AG08395 (cell line): ENCODE measurements at places on chromosomes 5 and 9.
A peak's percentile ranks its signal among the peaks of the same experiment; 100 is the strongest.

DNA sequence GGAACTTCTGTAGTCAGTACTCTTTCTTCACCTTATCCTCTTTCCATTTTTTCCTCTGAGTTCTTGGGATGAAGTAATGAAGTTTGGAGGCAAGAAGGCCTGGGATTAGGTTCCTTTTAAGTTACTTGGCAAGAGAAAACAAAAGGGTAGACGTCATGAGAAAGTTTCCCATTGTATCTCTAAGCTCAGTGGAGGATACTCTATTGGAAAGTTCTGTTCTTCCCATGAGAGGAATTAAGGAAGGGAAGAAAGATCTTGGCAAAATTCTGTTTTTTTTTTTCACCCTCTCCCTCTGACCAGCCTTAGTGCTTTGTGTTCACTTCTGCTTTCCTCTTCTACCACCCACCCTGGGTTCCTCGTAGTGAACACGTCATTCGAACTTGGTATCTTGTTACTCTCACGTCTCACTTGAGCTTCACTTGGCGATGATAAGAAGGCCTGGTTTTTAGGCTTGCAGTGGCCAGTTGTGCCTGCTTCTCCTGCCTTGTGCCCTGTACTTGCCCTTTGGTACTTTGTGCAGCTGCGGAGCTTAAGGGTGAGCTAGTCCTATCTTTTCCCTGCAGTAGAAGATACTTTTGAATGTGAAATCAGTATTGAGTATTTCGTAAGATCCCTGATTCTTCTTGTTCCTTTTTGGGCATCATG, 67.0 kb downstream of the ARHGAP26 start:
- no peak for DNase-seq

GRCh38 chr5:158265931-158266700, 407.2 kb upstream of the CLINT1 start:
- no peak for DNase-seq

GRCh38 chr5:6660688-6661087, 27.4 kb downstream of the SRD5A1 start:
- DNase-seq: no peak

GRCh38 chr5:78920604-78921003, 64.5 kb downstream of the ARSB start:
- DNase-seq: peak; percentile 41

GRCh38 chr5:91770400-91770799, 387.3 kb upstream of the ARRDC3 start:
- DNase-seq: no peak

GRCh38 chr5:58497921-58498320, 6.7 kb downstream of the GAPT start:
- DNase-seq: no peak

DNA sequence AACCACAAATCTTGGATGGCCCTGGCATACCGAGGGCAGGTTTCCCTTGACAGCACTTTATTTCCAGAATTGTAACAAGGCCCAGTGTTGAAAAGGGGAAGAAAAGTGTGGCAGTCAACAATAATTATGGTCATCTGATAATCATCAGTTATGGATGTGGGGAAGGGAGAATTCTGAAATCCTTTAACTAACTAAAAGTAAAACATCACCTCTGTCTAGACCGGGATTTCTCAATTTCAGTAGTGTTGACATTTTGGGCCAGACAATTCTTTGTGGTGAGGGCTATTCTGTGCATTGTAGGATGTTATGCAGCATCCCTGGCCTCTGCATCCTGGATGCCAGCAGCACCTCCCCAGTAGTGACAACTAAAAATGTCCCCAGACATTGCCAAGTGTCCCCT, 140.4 kb downstream of the PSAT1 start:
- no peak for DNase-seq

- DNase-seq: no peak
These were observed 592.0 kb downstream of the BNC2 start for GRCh38 chr9:16278326-16278999.

DNA sequence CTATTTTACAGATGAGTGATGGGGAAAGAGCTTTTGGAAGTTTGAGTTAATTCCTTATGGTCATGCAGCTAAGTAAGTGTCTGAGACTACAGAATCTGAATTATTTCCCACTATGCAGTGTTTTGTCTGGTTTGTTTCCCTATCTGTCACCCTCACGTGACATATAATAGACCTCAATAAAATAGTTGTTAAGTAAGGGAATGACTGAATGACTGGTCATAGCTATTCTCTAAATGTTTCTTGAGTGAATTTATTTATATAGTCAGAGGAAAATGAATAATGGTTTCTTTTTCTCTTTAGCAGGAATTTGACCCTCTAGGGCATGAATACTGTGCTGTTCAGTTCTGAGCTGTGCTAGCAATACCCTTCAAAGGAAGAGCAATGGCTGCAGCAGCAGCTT, 10.3 kb downstream of the TRIM32 start:
- DNase-seq: peak; percentile 43

- DNase-seq: no peak
These were observed 115.1 kb downstream of the GABBR2 start for GRCh38 chr9:98593354-98594253.

GRCh38 chr5:9533096-9533495, 12.8 kb downstream of the SEMA5A start:
- no peak for DNase-seq

GRCh38 chr9:116592970-116593369, 94.1 kb upstream of the TRIM32 start:
- DNase-seq: peak; percentile 62

GRCh38 chr9:84447305-84447704, 106.7 kb upstream of the SLC28A3 start:
- DNase-seq: no peak

DNA sequence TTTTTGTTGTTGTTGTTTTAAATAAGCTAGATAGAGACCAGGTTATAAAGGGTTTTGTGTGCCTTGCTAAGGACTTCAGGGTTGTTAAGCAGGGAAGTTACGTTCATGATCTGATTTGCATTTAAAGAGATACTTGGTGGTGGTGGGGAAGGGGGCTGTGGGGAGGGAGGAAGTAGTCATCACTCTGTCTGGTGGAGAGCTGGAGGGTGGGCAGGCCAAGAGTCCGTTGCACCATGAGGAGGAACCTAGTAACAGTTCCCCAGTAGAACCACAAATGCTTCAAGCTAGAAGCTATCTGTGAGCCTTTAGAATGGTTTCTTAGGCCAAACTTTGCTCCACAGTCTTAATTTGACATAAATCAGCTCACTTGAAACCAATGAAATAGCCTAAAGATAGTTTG, 18.7 kb upstream of the ROPN1L start:
- DNase-seq: no peak

GRCh38 chr9:76458903-76459693, at the start of gene GCNT1:
Gene GCNT1 (plus strand): TSS chr9:76459182. CDS start chr9:76502382, 43,200 bp downstream.
- peak; percentile 90 for DNase-seq

GRCh38 chr9:25716220-25716872, 38.1 kb upstream of the TUSC1 start:
- peak; percentile 74 for DNase-seq

- no peak for DNase-seq
These were observed 15.4 kb downstream of the LMAN2 start for GRCh38 chr5:177336112-177336511.

- no peak for DNase-seq
These were observed 91.4 kb upstream of the FCN2 start for GRCh38 chr9:134789168-134789567.

GRCh38 chr5:101346906-101347305, 443.8 kb upstream of the ST8SIA4 start:
- no peak for DNase-seq

GRCh38 chr9:95450171-95451064, 66.4 kb downstream of the PTCH1 start:
- DNase-seq: no peak

DNA sequence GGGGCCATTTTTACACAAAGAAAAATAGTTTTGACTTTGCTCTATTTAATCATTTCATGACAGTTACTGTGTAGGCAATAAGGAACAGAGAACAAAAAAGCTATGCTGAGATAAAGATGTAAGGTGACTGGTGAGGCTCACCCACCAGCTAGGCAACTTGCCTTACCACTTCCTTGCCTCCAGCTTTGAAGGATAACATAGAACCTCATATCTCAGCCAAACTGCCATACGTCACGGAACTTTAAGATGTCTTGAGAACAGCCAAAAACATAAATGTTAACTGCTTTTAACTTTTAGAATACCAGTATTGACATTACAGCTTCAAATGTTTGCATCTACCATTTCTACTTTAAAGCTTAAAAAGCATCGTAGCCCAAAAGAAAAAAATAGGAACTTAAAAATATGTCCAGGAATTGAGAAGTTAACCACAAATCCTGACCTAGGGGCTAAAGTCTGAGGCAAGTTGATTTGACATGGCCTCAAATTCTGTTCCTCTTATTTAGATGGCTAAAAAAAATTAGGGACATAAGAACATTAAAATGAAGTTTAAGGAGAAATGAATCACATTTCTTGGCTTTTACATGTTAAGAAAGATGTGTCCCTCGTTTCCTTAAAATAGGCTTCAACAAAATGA, 7.7 kb upstream of the GCNT4 start:
- no peak for DNase-seq

DNA sequence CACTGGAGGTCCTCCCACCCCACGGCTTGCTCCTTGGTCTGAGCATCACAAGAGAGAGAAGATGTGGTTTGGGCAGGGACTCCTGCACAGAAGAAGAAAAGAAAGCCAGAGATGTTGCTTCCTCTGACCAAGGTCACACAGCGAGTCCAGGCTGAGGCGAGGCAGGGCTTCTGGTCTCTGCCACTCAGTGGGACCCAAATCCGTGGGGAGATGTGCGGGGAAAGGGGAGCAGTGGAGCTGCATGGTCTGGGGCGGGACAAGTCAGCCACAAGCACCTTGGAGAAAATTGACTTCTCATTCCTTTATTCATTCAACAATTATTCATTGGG, 150.9 kb downstream of the C9orf50 start:
- no peak for DNase-seq

DNA sequence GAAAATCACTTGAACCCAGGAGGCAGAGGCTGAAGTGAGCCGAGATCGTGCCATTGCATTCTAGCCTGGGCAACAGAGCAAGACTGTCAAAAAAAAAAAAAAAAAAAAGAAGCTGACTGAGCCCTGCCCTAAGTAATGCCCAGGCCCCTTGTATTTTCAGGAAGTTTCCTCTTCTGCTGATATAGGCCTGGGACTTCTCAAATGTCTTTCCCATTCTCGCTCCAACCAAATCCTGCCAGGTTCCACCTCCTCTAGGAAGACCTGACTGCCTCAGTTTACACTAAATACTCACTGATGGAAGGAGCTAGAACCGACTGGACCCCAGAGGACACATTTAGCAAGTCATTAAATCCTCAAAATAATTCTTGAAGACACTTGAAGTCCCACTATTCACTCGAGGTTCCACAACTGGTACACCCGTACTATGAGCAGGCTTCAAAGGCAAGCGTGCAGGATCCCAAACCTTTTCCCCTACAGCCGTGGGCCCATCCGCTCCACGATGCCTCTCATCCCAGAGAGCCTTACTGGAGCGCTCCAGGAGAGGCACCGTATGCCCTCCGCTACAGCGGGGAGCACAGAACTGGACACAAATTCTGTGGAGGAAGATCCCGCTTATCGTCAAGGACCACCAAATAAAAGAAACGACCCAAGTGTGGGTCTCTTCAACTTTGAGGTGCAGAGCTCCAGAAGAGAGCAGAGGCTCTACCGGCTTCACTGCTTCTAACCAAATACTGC, 676 bp downstream of the NOL6 start:
- no peak for DNase-seq

DNA sequence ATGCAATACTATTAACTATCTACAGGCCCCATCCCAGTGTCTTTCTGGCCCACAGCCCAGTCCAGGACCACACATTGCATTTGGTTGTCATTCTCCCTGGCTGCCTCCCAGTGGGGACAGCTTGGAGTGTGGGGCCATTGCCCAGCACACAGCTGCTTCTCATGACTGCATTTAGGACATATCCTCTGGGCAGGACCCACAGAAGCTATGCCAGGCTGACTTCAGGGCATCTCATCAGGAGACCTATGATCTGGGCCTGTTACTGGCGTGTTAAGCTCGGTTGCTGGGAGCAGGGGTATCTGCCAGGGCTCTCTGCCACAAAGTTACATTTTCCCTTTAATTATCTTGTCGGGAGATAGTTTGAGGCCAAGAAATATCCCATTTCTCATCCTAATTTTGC, 32.1 kb upstream of the CLPTM1L start:
- DNase-seq: no peak

DNA sequence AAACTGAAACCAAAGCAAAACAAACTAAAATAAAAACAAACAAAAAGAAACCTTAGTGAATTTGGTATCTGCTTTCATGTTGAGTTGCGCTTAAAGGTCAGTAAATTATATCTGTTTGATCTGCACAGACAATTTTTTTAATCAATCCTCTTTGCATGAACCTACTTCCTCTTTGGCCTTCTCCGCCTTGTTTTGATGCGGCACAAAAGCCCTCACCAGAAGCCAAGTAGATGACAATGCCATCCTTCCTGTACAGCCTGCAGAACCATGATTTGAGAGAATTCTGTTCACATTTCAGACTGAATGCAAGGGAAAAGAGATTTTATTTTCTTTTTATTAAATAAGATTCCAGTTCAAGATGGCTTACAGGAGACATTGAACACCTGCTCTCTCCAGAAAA, 473.6 kb upstream of the FTMT start:
- DNase-seq: no peak

GRCh38 chr9:117691367-117691766, 12.8 kb upstream of the TLR4 start:
- DNase-seq: no peak

- no peak for DNase-seq
These were observed 535 bp downstream of the RFX3 start for GRCh38 chr9:3525096-3525835.

DNA sequence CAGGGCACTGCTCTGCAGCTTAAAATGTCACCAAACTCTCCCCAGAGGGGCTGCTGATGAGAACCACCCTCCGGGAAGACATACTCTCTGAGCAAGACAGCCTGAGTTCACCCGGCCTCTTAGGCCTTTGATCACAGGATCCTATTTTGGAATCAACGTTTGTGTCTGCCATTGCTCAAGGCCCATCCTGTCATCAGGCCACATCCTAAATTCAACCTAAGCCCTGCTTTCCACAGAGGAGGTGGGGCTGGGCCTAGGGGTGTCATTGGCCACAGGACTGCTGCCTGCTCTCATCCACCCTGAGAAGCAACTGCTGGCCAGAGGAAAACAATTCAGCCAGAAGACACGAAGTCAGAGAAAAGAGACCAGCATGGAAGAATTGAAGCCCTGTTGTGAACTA, 351.1 kb upstream of the IRX2 start:
- DNase-seq: no peak

- DNase-seq: no peak
These were observed 84.7 kb downstream of the DOCK2 start for GRCh38 chr5:169721771-169722170.

DNA sequence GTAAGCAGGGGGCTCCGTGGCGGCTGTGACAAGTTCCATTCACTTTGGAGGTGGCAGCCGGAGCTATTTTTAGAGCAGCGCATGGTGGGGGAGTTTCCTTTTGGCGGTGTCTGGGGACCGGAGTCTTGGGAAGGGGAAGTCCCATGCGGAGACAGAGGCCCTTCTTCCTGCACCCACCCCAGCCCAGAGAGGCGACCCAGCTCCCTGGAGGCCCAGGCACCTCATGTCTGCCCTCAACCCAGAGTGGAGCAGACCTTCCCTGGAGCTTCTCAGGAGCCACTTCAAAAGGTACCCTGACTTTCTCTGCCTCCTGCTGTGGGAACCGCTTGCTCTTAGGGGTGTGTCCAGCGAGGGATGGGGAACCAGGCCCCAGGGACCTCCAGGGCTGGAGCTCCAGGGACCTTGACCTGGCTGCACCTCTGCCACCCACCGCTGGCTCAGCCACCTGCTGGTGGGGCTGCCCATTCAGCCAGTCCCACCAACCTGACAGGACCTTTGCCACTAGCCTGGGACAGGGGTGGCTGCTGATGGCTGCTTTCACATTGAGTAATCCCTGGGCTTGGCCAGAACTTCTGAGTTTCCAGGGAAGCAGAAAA, 34.1 kb downstream of the NEK6 start:
- DNase-seq: no peak
